ENCODE measurements at places on chromosomes 5 and 9.

- no peak for DNase-seq
Measured at GRCh38 chr9:130447193-130447816, 2.5 kb downstream of the ASS1 start.

DNA sequence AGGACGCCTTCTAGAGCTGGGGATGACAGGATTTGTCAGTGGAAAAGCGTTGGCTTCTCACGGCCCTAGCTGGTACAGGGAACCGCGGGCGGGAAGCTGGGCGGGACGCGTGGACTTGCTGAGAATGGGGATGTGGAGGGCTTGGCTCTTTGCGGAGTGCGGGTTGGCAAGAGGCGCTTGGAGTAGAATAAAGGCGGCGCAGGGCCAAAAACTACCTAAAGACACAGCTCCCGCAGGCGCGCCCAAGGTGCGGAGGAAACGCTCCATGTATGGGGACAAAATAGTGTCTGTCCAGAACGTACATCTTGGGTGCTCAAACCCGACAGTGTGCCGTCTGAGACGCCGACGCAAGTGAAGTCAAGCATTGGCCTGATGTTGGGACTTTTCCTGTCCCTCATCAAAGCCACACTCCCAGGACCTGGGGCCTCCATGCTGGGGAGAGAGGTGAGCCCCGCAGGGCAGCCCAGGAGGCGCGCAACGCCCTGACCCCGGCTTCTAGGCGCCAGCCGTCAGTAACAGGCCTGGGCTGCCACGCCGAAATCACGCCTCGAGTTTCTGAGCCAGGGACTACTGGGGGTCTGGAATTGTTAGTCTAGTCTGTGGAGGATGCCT lies 1.6 kb upstream of the NKX2-5 start:
- DNase-seq = no peak

DNA sequence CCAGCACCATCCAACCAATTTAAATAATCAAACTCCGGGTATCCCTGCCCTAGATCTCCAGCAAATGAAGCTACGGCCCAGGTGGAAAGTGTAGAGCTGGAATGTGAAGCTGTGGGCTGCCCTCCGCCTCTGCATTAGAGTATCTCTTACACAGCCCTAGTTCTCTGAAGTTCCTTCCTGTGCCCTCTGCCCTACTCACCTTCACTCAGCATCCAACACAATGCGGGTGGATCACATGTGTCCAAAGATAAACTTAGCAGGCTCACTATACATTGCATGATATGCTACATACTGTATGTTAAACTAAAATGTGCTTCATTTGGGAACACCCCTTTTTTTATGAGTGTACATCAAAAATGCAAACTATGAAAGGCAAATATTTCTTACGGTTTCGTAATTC lies 70.0 kb upstream of the RAD23B start:
- no peak for DNase-seq

DNA sequence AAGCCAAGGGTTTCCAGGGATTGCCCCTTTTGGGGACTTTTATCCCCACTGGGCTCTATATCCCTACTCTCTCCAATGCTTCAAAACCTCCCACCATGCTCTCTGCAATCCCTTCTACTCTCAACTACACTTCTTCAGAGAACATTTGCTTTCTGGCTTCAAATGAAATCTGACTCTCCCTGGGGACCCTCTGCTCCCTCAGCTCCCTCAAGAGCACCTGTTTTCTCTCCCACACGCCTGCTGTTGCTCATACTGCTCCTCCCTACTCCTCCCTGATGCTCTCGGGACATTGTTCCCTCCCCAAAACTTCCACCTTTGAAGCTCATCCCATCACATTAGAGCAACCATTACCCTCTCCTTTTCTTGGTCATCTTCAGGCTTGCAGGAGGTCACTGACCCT lies 344.9 kb downstream of the CDK5RAP2 start:
- no peak for DNase-seq

Measured in NCI-H748 treated with DMSO at 0.1 percent for 48 hours (cell line).